ENCODE measurements at places on chromosomes 1 and 21.

GRCh38 chr1:147665521-147665920 lies 4.8 kb downstream of the ACP6 start:
- DNase-seq: no peak

DNA sequence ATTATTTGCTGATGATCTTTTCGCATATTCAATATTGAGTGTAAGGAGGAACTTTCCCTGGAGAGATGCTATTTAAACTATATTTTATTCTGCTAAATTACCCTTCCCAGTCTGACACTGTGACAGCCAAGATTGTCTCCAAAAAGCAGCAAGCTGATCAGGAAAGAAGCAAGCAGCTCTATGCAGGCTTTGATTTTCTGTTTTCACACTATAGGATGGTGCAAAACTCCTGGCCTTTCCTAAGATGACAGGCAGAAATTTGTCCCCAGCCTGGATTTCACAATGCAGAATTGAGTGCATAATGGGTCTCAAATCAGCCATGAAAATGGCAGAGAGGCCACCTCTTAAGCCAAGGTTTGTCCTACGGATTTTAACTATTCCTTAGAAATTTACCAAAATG lies 1.1 kb downstream of the SGIP1 start:
- no peak for DNase-seq

DNA sequence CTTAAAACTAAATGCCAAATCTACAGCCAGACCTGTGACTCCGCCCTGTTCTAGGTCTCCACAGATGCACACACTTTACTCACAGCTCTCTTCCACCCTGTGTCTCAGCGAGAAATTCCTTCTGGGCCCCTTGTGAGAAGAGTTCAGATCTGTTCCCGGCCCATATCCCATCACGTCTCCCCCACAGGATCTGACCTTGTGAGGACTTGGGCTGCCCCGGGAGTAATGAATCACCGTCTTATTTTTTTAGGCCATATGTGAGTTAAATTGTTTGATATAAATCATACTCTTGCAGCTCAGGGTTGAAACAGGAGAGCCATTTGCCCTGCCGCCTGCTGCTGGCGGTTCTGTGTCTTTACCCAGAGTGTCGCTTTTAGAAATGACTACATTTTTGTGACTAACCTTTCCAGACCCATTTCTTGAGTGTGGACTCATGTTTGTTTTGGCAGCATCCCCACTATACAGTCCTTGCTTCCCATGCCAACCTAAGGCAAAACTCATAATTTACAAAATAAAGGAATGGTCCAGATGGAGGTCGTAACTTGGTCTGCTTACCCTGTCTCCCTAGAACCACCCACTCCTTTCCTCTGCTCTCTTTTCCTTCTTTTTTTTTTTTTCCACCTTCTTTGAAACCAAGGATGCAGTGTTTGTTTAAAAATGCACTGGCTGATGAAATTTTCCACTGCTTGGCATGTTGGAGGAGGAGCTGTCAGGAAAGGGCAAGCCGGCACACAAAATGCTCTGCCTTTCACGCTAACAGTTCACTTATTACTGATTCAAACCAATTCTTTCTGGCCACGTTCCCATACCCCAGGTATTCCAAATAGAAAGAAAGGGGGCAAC lies 98.0 kb upstream of the C1orf105 start:
- DNase-seq: peak; percentile 81

DNA sequence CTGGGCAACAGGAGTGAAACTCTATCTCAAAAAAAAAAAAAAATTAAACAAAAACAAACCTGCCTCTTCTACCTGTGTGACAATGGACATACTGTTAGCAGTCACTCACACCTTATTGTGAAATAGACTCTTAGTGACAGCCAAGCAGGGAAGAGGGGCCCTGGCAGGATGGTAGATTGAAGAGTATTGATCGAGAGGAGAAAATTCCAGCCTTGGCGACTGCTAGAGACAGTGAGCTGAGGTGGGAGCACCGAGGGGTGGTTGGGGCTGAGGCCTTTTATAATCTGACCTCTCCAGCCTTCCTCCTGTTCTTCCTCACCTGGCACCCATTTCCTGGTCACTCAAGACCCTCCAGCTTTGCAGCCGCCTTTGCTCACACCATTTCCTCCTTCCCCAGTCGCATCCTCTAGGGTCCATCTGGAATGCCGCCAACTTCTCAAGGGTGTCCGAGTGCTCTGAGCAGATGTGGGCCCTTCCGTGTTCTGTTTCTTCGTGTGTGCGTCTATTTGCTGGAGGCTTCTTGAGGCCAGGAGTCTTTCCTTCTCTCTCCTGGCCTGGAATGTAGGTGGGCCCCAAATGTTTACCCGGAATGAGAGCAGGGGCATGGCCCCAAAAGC lies 196.9 kb upstream of the TMEM51 start:
- DNase-seq: no peak

DNA sequence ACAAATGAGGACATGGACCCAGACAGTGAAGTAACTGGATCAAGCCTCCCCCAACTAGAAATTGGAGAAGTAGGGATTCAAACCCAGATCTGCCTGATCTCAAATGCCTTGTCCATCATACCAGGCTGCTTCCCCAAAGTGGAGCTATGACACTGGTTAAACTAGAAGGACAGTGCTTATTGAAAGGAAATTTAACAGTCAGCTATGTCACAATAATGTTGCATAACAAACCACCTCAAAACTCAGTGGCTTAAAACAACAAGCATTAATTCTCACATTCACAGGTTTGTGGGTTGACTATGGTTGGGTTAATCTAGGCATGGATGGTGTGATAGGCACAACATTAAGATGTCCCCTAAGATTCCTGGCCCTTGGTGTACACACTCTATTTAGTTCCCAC lies 107.1 kb downstream of the TAS1R2 start:
- no peak for DNase-seq

GRCh38 chr1:30681782-30682181 lies 41.6 kb downstream of the MATN1 start:
- DNase-seq: no peak

DNA sequence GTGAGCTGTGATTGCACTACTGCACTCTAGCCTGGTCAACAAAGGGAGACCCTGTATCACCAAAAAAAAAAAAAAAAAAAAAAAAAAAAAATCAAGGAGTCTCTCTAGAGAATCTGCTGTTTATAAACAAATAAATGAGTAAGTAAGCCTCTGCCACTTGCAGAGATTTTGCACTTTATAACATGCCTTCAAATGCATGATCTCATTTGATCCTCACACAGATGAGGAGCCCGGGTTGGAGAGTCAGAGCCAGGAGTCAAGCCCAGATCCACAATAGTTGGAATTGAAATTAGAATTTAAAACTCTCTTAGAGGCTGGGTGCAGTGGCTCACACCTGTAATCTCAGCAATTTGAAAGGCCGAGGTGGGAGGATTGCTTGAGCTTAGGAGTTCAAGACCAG lies 4.0 kb downstream of the PRELP start:
- DNase-seq: no peak

DNA sequence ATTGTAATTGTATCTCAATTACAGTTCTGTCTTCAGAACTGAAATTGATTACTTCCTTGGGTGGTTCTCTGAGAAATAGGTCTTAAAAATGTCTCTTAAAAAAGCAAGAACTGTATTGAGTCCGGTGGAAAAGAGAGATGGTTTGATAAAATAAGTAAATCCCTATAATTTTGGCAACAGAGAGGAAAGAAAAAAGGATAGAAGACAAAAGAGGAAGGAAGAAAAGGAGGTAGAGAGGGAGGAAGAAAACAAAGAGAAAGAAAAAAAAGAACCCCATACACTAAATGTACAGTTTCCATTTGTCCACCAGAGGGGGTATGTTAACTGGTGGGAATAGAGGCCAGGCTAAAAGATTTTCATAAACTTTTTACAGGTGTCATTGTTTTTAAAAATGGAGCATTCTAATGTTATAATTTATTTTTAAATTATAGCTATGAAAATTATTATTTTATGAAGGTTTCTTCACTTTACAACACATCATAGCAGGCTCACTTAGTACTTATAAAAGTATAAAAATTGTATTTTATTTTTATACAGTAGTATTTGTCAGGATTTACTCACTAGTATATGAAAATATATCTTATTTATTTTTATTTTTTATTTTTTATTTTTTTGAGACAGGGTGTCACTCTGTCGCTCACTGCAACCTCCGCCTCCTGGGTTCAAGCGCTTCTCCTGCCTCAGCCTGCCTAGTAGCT lies 2.1 kb upstream of the UBE2T start:
- DNase-seq: no peak

- DNase-seq: no peak
Measured at GRCh38 chr1:61420909-61421835, 303.8 kb downstream of the TM2D1 start.

DNA sequence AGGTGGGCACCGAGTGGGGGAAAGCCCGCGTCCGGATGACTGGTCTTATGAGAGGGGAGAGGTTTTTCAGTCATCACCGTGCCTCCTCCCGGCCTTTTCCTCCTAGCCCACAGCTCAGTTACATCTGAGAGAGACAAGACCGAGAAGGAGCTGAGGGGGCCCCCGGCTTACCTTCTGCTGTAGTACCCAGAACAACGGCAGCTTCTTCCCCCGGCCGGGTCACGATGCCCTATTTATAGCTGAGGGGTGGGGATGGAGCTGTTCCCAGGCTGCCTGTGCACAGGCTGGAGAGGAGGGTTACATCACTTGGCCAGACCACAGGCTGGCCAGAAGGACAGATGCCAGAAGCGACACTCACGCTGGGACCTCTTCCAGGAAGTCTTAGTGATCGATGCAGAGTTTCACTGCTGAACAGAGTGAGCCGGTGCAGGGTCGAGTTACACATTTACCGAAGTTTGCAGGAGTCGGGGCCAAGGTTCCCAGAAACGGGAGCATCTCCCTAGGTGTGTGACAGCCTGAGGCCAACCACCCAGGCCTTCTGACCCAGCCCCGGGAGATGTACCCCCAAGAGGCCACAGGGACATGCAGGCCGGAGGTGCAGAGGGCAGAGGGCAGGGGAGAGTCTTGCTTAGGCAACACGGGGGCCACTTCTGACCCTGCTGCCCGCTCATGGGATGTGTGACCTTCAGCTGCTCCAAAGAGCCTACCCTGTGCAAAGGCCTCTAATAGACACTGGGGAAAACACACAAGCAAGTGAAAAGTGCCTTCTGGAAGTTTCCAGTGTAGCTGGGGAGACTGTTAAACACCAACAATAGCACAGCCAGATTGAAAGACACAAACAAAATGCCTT lies at the start of gene AGT:
Gene AGT (minus strand): TSS at position 208 of the 850 bp plus-strand sequence. CDS start 3,299 bp downstream, outside the sequence.
- peak; percentile 86 for DNase-seq

DNA sequence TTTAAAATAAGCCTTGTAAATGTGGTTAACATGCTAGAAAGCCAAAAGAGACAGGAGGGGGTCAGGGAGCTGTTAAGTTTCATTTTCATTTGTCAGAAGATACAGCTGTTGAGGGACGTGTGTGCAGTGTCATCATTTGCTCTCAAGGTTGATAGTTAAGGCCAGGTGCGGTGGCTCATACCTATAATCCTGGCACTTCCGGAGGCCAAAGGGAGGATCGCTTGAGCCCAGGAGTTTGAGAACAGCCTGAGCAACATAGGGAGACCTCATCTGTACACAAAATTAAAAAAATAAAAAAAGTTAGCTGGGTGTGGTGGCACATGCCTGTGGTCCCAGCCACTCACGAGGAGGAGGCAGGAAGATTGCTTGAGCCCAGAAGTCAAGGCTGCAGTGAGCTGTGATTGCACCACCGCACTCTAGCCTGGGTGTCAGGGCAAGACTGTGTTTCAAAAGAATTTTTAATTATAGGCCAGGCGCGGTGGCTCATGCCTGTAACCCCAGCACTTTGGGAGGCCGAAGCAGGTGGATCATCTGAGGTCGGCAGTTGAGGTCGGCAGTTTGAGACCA lies 22.7 kb downstream of the ZBTB8OS start:
- DNase-seq: no peak

- peak; percentile 66 for DNase-seq
Measured at GRCh38 chr1:2639203-2639602, 6.4 kb upstream of the MMEL1 start.

Measured in coronary artery (tissue), 2 donors.